ENCODE measurements at places on chromosomes 3 and 15. TPM values are rescaled to one million over a fixed set of nuclear protein-coding genes. Genes with fewer than 3 reads are reported as not detected.
A peak's percentile ranks its signal among the peaks of the same experiment; 100 is the strongest.

DNA sequence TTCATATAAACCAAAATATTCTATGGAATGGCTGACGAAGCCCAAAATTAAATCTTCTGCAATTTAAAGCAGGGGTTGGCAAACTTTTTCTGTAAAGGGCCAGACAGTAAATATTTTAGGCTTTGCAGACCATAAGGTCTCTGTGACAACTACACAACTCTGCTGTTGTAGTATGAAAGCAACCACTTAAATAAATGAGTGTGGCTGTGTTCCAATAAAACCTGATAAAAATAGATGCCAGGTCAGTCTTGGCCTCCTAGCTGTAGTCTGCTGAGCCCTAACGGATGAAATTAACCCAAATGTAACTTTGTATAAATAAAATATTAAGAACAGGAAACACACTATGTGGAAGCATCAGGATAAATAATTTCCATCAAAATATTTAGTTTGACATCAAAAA is 104.2 kb downstream of the FBXL22 start:
- DNase-seq = no peak

The TP63 gene
- polyA plus RNA-seq = 11.6 TPM

- no peak for DNase-seq
Observed at GRCh38 chr3:128009952-128010846, 42.0 kb upstream of the SEC61A1 start.

- DNase-seq = no peak
Observed at GRCh38 chr15:44682211-44682610, 18.7 kb upstream of the SPG11 start.

The THRB gene
- 1.1 TPM for polyA plus RNA-seq

The FILIP1L gene
- polyA plus RNA-seq = 50.9 TPM

DNA sequence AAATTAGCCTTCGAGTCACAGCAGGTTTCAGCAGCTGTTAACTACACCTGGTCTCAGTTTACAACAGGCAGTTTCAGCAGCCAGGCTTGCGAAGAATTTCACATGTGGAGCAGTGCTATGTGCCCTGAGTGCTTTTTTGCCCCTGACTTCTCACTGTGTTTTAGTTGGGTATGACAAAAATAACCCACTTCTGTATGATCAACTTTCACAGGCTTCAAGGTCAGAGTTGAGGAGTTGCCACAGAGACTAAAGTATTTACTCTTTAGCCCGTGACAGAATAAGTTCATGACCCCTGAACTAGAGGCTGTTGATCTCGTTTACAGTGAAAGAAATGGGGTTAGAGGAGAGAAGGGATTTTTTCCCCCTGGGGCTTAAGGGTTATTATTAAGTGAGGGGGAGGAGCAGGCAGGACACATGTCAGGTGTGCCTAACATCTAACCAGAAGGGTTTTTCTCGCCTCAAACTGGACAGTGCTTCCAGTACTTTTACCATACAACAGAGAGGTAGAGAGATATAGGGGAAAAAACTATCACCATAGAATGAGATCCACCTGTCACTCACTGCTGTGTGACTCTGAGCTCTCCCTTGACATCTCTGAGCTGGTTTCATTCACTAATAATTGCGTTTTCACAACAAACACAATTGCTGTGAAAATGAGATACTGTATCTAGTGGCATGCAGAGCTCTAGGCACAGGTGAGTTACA is 14.0 kb upstream of the TOPBP1 start:
- DNase-seq = no peak

The TEX55 gene
- polyA plus RNA-seq = not detected

The SEMA3F gene
- 9.0 TPM for polyA plus RNA-seq

- no peak for DNase-seq
Observed at GRCh38 chr3:26587571-26587970, 35.0 kb upstream of the LRRC3B start.

- no peak for DNase-seq
Observed at GRCh38 chr3:86990734-86991481, at the start of gene VGLL3. VGLL3 (minus strand) TSS chr3:86991149; CDS start chr3:86990743, 406 bp downstream.

DNA sequence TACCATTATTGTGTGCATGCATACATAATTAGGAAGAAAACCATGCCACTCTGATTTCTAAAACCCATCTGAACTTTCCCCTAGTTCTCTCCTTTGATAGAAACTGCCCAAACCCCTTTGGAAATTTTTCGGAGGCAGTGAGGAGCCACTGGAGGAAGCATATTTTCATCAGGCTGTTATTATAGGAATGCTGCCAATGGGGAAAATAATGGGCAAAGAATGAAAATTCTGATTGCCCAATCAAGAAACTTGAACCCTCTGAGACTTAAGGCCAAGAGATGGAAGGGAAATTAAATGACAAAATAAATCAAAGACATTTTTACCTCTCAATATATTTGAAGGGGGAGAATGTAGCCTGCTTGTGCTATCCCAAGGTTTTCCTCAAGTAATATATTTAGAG is 376.0 kb upstream of the PDZRN3 start:
- DNase-seq = no peak

DNA sequence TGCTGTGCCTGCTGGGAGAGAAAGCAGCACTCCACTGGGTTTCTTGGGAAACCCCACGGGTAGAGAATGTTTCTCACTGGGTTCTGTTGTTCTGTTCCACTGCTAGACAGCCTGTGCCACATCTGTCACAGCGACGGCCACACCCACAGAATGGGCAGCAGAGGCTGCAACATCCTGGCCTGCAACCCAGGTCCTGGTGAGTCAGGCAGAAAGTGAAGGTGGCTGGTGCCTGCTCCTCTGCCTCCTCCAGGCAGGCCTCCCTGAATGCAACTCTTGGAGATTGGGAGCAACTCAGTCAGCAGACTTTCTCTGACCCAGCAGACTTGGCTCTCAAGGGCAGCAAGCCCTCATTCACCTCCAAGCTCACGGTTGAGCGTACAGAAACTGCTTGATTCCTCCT is 13.0 kb downstream of the C3orf18 start:
- no peak for DNase-seq

DNA sequence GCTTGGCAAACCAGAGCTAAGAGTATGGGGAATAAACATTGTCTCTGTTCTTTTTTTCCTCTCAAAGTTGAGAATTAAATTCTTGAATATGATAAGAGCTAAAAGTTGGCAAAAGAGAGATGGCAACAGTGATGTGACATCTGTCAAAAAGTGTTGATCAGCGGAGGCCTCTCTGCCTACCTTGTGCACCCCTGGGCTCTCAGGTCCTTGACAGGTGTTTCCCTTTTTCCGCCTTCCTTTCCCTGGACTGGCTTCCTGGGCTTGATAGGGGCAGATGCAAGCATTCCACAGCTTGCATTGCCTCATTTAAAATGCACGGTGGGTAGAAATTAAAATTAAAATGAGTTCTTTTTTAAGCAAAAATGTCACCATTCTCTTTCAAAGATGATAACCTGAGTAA is 84.2 kb downstream of the NSUN3 start:
- DNase-seq = no peak

- DNase-seq = no peak
Observed at GRCh38 chr3:54755756-54756155, 172.1 kb downstream of the LRTM1 start.

DNA sequence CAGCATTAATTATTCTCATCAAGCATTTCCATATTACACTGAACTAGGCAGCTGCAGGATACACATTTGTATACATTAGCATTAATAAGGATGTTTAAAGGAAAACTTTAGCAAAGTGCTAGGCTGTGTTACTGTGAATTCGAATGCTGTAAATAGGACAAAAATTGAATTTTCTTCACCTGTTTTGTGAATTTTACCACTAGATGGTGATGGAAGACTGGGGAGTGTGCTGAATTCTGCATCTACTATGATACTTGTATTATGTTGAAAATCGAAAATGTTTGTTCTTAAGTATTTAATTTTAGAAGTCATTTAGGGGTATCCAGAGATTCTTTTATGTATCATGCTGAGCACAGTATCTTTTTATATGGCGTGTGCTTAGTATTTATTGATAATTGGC is 12.3 kb upstream of the P2RY14 start:
- DNase-seq = no peak

The MUC20 gene
- polyA plus RNA-seq = 3.5 TPM

DNA sequence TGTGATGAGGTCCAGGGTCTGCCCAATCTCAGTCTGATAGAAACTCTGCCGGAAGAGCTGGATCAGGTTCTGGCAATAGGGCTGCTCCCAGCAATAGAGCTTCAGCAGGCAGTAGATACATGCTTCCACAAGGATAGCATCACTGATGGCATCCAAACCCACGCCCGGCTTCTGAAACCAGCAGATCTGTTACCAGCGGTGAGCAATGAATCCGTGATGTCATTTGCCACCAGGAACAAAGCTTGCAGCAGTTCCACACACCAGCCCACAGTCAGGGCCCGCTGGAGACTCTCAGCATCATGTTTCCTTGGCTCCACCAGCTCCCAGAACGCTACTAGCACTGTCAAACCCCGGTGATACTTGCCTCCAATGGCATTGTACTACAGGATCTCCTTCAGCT is 19.3 kb upstream of the TTBK2 start:
- no peak for DNase-seq

- no peak for DNase-seq
Observed at GRCh38 chr3:24545887-24546286, 51.2 kb upstream of the THRB start.

DNA sequence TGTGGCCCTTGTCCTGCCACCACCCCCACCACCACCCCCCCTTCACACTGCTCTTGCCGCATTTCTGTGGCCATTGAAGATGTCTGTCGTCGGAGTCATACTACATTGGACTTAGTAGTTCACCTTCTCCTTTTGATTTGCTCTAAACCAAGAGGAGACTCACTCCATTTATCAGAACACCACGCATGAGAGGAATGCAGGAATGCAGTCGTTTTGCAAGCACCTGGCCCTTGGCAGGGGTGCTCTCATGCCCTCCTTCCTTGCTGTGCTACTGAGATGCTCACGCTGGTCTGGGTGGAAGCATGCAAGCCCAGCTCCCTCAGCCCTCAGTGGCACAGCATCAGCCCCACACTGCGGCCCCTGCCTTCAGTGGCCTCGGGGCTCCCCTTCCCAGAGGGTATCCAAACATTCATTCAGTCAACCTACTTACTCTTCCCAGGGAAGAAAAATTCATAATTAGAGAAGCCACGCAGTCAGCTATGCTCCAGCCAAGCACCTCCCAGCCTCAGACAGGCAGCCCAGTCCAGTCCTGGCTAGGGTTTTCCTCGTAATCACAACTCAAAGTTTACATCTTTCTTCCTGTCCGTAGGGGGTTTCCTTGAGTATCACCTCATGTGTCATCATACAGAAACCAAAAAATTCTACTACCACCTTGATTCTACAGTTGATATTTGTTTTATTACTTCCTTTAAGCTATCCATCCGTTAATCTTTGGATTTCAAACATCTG is 520.0 kb downstream of the GABRG3 start:
- no peak for DNase-seq

The ZIC1 gene
- 24.8 TPM for polyA plus RNA-seq

- peak; percentile 87 for DNase-seq
Observed at GRCh38 chr3:66500576-66501482, at the start of gene LRIG1. LRIG1 (minus strand) TSS chr3:66501022; CDS start chr3:66500407, 615 bp downstream.

The MAGI1 gene
- polyA plus RNA-seq = 12.3 TPM

The PDCD6IP gene
- polyA plus RNA-seq = 109 TPM

The PRSS50 gene
- 0.19 TPM for polyA plus RNA-seq

- DNase-seq = no peak
Observed at GRCh38 chr3:142031575-142031974, 117.8 kb downstream of the TFDP2 start.

GRCh38 chr3:30181581-30181980 is 424.8 kb upstream of the TGFBR2 start:
- no peak for DNase-seq

DNA sequence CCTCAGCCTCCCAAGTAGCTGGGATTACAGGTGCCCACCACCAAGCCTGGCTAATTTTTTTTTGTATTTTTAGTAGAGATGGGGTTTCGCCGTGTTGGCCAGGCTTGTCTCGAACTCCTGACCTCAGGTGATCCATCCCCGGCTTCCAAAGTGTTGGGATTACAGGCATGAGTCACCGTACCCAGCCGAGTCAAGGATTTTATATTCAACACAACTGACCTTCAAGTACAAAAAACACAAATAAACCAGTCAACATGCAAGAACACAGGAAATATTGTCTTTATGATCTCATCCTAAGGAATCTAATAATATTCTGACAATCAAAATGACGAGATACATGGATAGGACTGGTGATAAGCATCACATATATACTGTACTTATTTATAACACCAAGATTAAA is 37.9 kb downstream of the TJP1 start:
- DNase-seq = no peak

DNA sequence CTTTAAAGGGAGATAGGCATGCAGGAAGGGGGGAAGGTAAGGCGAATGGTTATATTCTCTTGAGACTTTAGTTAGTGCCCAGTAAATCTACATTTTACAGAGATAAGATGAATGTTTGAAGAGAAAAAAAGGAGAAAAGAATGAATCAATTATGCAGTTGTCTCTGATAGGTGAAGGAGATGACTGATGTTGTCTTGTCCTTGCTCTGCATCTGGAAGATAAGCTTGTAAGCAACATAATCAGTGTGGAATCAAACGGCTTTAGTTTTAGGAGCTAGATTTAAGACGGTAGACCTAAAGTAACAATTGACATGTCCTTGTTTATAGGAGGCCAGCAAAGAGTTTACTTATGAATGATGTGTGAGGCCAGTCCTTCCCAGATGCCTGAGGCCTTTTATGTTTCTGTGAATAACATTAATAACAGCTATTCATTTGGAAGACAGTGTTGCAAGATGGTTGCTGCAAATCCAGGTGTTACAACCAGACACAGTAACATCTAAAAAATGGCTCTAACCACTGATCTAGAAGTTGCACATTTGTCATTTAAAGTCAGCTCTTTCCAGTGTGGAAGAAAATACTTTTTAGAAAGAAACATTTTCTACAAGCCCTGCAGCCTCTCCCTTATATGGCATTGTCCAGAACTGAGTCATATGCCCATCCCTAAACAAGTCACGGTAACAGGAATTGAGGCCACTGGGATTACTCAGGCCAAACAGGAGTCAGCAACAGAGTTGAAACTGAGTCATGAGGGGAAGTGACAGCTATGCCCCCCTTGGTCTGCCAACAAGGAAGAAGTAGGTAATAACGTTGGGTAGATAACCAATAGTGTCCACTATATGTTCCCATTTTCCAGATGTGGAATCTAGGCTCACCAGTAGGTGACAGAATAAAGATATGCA is 77.5 kb upstream of the FBN1 start:
- no peak for DNase-seq

The GP5 gene
- polyA plus RNA-seq = 0.35 TPM

The ARL6IP5 gene
- polyA plus RNA-seq = 121 TPM

- DNase-seq = no peak
Observed at GRCh38 chr15:40322531-40323238, 807 bp upstream of the INAFM2 start.

The ZBTB47 gene
- polyA plus RNA-seq = 36.9 TPM

GRCh38 chr3:172903642-172904320 is 153.3 kb downstream of the ECT2 start:
- DNase-seq = no peak

DNA sequence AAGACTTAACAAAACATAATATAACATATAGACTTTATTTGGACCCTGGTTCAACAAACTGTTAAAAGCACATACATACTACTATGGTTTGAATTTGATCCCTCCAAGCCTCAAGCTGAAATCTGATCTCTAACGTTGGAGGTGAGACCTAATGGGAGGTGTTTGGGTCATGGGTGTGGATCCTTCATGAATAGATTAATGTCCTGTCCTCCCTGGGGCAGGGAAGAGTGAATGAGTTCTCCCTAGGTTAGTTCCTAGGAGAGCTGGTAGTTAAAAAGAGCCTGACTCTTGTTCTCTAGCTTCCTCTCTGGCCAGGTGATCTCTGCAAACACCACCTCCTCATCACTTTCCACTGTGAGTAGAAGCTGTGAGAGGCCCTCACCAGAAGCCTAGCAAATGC is 36.4 kb downstream of the CLASP2 start:
- no peak for DNase-seq

The GRAMD2A gene
- polyA plus RNA-seq = 2.5 TPM

Data from forelimb muscle (tissue), 1 donor.